ENCODE measurements at places on chromosomes 6 and 20.

DNA sequence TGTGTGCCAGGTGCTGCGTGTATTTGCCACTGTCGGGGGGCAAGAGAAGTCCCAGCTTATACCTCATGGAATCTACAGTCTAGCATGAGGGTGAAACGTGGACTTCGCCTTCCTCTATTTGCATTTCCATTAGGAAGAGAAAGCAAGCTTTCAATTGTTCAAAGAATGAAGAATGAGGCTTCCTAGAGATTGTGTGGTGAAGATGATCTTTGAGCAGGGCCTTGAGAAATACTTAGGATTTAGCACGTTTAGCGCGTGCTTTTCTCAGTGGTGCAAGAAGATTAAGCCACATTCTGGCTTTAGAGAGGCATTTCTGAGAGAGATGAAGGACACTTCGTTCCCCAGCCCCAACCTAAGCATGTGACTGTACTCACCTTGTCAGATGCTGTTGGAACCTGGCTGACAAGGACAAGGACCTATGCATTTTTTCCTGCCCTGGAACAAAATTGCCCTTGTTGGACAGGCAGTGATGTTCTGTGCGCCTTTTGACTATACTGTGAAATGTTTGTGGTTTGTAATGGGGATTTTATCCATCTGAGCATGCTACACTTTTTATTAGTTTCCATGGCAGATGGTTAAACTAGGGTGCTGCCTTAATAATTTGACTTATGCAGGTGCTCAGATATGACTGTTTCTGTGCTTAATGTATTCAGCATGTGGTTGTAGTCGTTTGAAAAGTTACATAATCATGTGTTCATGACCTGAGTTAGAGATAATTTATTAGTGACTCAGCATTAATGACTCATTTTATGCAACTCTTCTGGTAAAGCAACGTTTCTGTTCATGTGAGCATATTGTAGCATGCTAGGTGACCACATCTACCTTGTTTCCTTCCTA is 10.7 kb downstream of the TULP4 start:
- peak; percentile 96 for ATAC-seq

- ATAC-seq = peak; percentile 81
Measured at GRCh38 chr6:8739454-8739853, 304.1 kb upstream of the SLC35B3 start.

DNA sequence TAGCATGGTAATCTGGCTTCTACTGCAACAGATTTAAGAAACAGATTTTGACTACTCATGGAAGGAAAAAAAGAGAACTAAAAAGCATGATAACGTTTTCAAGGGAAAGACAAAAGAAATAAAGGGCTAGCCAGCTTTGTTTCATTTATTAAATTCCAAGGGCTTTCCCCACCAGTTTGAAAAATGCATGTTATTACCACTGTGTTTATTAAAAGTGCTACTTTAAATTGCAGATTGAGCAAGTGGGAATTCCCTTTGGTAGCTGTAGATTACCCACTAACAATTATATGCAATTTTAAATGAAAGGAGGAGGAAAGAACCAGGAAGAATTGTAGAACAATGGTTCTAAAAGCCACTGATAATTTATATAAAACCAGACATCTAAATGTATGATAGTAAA is 40.6 kb upstream of the NHSL1 start:
- no peak for ATAC-seq

GRCh38 chr20:32083469-32083868 is 26.0 kb upstream of the TM9SF4 start:
- ATAC-seq = no peak

DNA sequence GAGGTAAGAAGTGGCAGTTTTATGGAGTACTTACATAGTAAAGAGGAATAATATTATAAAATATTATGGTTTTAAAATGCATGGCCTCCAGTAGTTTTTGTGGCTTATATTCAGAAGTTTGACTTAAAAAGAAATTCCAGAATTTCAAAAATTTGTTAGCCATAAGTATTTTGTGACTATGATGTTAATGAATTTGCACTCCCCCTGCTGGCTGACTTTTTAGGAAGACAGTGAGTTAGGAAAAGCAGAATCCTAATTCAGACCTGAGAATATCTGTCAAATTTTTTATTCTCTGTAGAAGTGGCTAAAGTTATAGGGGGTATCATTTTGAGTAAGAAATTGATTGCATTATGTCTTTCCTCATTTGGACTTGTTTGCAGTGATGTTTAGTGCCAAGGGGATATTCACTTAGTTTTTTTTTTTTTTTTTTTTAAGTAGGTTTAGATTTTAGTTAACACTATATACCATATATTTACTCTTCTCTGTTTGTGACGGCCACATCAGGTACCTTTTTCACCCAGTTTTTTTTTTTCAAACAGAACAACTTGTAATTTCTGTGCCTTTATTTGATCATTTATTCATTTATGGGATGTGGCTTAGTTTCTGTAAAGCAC is 40.8 kb downstream of the ZFAND3 start:
- no peak for ATAC-seq

DNA sequence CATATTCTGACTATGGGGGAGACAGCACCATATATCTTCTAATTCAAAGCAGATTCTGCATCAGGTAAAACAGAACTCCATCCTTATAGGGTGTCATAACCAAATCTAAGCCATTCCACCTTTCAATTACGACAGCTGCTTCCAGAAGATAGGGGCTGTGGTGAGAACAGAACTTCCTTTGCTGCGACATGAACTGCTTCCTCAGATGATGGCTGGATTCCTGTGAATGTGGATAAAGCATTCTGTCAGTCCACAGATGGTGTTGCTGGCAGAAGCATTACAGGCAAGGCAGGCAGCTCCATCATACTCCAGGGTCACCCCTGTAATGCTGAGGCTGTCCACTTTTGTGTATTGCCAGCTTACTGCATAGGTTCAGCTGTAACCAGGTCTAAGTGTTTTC is 172.1 kb upstream of the PROKR2 start:
- no peak for ATAC-seq

GRCh38 chr20:1171461-1172093 is 13.2 kb downstream of the TMEM74B start:
- ATAC-seq = no peak

DNA sequence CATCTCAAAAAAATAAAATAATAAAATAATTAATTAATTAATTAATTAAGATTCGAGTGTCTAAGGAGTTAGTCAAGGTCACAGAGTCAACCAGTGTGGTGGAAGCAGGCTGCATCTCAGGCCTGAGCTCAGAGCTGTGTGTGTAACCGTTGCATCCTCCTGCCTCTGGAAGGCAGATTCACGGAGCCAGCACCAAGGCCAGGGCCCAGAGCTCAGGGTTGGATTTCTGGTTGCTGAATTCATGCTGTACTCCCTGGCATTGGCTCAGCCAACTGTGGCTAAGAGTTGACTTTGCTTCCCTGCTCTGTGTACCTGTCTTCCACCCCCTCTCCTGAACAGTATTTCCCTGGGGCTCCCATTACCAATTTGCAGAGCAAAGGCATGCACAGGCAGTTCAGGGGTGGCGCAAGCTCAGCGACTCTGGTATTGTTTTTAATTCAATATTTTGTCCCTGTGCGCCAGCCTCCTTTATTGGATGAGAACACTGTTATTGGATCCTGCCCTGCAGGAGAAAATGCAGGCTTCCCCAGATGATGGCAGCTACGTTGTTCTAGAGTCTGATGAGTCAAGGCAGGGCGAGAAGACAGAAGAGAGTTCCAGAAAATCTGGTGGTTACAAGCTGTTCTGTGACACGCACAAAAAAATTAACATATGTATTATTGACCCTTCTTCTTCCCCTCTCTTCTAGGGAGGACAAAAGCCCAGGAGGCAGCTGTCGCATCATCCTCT is 12.3 kb upstream of the CTNNBL1 start:
- ATAC-seq = no peak

- no peak for ATAC-seq
Measured at GRCh38 chr6:168699631-168700295, 258.8 kb downstream of the SMOC2 start.

GRCh38 chr6:1396952-1397868 is 7.8 kb downstream of the FOXF2 start:
- peak; percentile 53 for ATAC-seq

- peak; percentile 60 for ATAC-seq
Measured at GRCh38 chr6:109360791-109361190, 21.5 kb downstream of the CD164 start.

GRCh38 chr20:50715694-50716093 is 15.7 kb upstream of the PARD6B start:
- ATAC-seq = peak; percentile 31

- no peak for ATAC-seq
Measured at GRCh38 chr20:58518896-58519593, 3.8 kb upstream of the APCDD1L start.

DNA sequence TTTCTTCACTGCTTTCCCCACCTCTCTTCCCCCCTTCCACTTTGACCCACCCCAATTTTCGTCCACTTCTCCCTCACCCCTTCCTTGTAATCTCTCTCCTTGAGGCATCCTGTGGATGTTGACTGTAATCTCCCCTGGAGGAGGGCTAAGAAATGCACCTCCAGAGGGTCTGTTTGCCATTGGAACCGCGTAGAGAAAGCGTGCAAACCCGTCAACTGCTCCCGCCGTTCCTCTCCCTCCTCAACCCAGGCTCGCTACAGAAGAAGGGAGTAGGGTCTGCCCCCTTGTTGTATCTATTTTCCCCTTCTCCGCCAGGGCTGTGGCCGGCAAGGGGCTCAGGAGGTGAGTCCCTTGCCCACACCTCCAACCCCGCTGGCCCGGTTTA is 502 bp upstream of the HTR1E start:
- ATAC-seq = no peak

- no peak for ATAC-seq
Measured at GRCh38 chr6:344816-345340, 46.7 kb upstream of the IRF4 start.

DNA sequence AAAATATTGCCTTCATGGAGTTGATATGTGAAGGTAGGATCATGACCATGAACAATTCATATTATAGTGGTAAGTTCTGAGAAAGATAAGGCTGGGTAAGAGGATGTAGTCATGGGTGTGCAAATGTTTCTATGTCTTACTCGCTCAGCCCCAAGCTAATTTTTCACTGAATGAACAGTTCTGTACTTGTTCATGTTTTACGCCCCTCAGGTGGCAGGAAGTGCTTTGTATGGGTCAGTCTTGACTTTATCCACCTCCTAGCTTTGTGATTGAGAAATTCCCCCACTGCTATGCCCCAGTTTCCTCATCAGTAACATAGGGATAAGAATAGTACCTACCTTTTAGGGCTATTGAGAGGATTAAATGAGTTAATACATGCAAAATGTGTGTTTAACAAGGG is 148.2 kb upstream of the KCNG1 start:
- ATAC-seq = no peak

DNA sequence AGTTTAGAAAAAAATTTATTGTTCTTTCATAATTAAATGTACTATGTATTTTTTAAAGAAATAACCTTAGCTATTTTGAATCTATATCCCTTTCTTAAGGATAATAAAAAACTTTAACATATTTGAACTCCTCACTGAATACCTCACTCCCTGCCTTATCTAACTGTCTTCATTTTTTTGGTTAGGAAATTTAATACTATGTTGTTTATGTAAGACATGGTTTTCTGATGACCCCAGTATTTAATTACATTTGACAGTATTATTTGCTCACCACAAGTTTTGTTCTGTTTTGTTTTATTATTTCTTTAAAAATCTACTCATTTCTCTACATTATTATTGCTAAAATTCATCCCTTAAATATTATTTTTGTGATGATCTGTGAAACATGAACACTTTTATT is 394.4 kb upstream of the ADGRB3 start:
- ATAC-seq = no peak

- no peak for ATAC-seq
Measured at GRCh38 chr6:170471491-170471890, 81.6 kb downstream of the PSMB1 start.

DNA sequence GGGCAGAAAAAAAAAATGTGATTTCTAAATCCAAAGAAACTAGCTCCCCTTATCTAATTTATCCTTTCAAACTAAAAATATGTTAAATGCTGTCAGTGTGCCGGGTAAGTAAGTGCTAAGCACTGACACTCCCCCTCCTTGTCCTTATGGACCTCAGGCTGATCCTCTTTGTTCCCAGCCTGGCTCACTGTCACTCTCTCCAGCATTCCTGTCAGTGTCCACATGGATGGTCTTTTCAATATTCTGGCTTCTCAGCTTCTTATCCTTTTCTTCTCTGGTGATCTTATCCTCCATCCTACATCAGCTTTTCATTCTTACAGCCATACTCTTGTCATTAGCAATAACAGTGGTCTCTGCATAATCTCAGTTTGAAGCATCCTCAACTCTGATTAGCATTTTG is 55.0 kb downstream of the BCKDHB start:
- no peak for ATAC-seq

DNA sequence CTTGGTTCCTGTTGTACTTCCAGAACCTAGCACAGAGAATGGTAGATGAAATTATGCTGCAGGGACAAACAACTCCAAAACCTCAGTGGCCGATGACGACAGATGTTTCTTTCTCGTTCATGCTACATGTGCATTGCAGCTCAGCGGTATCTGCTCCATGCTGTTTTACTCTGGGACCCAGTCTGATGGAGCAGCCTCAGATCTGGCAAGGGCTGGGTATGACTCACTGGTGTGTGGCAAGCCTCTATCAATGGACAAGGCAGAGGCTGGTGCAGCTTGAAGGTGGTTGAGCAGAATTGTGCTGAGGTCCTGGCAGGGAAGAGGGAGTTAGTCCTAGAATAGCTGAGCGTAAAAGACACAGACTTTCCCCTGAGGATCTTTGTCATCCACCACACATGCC is 10.3 kb upstream of the BLCAP start:
- peak; percentile 90 for ATAC-seq

- ATAC-seq = no peak
Measured at GRCh38 chr20:8218861-8219260, 86.8 kb downstream of the PLCB1 start.

- ATAC-seq = no peak
Measured at GRCh38 chr20:11186301-11187008, 512.7 kb upstream of the JAG1 start.

DNA sequence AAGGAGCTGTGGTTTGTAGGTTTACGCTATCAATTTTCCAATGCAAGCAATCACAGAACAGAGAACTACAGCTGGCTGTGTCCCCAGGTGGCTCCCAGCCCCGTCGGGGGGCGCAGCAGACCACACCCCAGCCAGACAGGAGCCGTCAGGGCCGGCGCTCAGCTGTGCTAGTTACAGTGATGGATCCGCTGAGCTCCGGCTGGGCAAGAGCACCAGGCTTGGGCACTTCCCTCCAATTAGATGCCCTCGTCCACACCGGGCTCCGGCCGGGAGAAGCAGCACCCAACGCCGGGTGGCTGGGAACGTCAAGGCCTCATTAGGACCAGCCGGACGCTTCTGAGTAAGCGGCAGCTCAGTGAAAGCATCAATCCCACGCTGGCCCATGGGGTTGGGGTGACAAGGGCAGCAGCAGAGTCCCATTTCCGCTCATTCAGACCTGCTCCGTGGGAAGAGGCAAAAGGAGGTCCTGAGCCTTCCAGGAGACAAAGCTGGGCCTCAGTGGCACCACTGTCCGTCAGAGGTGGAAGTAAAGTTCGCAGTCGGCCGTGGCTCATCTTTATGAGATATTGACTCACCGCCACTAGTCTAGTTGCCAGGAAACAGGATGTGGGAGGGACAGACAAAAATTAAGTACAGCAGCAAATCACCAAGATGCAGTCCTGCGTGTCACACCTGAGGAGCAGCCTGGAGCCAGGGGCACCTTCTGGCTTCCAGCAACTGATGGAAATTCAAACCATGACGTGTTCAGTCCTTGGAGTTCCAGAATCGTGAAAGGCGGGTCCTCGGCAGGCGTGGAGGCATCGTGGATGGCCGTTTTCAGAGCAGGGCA is 164.1 kb downstream of the TAF4 start:
- no peak for ATAC-seq

GRCh38 chr20:49216991-49217578 is 2.1 kb upstream of the DDX27 start:
- peak; percentile 74 for ATAC-seq

- ATAC-seq = no peak
Measured at GRCh38 chr6:168417679-168418557, 23.1 kb upstream of the SMOC2 start.
